GM18507 (cell line): ENCODE measurements at places on chromosomes 6 and 20.
A peak's percentile ranks its signal among the peaks of the same experiment; 100 is the strongest.

DNA sequence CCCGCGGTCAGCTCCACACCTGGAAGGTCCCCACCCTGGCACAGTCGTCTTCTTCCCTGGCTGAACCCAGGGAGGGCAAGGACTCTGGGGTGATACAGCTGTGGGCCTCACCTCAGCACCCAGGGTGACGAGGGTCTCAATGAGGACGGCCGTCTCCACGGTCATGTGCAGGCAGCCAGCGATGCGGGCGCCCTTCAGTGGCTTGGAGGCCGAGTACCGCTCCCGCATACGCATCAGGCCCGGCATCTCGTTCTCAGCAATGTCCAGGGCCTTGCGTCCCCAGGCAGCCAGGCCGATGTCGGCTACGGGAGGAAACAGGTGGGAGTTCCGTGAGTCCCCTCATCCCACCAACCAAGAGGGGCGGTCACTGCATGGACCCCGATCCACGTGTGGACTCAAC is 7.9 kb downstream of the AHCY start:
- no peak for DNase-seq

- DNase-seq: peak; percentile 36
These were observed 57.7 kb downstream of the PPP1R16B start for GRCh38 chr20:38863024-38863851.

- DNase-seq: no peak
These were observed 64.6 kb downstream of the GFOD1 start for GRCh38 chr6:13422681-13423221.

DNA sequence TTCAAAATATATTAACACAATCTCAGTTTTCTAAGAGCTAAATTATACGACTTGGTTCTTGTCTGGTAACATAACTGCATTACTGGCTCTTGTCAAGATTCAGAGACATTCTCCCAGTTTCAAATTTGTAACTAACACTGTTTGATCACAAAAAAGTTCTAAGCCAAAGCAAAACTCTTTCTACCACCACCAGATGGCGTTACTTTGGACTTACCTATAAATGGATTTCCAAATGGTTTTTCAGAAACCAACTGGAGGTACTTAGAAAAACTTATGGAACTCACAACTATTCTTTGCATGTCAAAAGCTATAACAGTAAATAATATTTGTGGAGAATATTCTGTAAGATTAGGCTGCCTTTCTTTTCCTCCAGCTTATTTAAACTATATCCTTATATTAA is 34.2 kb upstream of the GFRAL start:
- no peak for DNase-seq
